ENCODE measurements at places on chromosomes 6 and 20.

- DNase-seq, result peak; percentile 84
Observed at GRCh38 chr6:108133594-108134179, 32.1 kb upstream of the NR2E1 start.

DNA sequence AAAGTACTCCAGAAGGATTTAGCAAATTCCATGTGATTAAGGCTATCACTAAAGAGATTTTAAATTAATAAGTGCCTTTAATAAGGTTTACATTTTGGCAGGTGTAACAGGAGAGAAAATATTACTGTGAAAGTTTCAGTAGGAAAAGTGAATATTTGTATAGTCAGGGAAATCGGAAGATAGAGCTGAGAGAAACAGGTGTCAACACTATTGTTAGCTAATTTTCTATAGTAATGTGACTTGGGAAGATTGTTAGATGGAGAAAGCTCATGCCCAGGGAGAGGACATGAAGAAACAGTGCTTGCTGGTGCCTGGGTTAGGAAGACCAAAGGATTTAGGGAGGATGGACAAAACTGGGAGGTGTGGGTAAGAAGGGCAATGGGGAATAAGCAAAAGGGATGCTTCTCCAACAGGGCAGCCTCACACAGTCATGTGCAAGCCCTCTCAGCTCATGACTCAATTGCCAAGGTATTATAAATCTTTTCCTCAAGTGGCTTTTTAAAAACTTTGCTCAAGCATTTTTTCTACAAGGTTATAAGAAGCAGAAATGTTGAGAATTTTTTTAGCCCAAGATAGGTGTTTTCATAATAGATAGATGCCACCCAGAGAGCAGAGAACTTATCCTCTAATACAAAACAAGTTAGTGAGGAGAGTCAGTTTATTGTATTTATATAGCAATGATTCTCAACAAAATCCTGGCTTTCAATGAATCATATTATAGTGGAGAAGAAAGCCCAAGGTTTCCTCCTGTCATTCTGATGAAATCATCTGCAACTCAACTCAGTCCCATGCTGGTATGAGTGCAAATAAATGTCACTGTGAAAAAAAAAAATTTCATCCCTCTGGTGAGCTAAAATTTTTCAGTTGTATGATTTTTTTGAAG is 325.2 kb upstream of the NT5E start:
- DNase-seq, result no peak

DNA sequence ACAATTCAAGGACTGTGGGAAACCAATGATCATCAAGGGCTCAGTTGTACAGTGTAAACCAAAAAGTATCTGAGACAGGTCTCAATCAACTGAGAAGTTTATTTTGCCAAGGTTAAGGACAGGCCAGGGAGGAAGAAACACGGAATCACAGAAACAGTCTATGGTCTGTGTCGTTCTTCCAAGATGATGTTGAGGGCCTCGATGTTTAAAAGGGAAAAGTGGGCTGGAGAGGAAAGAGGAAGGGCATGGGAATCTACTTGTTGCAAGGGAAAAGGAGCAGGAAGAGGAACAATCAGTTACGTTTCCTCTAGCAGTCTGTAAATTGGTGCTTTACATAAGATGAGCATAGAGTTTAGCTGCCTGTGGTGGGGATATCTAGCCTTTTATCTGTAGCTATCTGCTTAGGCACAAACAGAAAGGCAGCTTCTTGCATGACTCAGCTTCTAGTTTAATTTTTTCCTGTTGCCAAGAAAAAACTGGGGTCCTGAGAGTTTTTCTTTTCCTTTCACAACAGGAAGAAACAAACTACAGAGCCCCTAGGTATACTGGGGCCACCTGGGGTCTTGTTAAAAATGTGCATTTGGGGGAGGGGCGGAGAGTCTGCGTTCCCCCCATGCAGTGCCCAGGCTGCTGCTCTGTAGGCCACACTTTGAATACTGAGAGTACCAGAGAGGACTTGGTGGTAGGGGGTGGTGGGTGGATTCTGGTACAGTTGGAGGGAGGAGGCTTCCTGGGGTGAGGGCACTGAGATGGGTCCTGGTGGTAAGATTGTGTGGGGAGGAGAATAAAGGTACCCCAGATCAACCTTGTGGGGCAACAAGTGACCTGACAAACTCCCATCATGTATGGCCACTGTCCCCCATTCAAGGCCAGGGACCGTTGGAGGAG is 35.3 kb upstream of the EZR start:
- no peak for DNase-seq

- DNase-seq, result no peak
Observed at GRCh38 chr20:14866841-14867514, 529.6 kb upstream of the FLRT3 start.

GRCh38 chr6:115894426-115894992 is 166.2 kb downstream of the FRK start:
- no peak for DNase-seq

- DNase-seq, result no peak
Observed at GRCh38 chr6:22049002-22049401, 247.8 kb downstream of the PRL start.

GRCh38 chr6:53359843-53360092 is 11.0 kb upstream of the ELOVL5 start:
- DNase-seq, result no peak

DNA sequence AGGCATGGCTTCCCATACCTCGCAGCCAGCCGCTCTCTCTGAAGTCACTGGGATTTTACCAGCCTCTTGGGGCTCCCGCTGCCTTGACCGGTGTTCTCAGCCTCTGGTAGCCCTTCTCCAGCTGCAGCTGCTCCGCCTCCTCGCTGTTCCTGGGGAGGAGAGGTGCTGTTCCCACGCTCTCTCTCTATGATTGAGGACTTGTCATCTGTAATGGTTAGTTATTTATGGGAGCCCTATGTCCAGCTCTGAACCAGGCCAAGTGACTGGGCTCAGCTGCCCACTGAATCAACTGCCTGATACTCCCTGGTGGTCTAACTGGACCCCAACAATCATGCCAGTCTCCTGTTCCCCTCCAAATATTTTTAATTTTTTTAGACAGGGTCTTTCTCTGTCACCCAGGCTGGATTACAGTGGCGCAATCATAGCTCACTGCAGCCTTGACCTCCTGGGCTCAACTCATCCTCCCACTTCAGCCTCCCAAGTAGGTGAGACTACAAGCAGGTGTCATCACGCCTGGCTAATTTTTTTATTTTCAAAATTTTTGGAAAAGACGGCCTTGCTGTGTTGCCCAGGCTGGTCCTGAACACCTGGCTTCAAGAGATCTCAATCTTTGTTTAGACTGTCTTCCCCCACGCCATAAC is 4.8 kb upstream of the SLC4A11 start:
- no peak for DNase-seq

DNA sequence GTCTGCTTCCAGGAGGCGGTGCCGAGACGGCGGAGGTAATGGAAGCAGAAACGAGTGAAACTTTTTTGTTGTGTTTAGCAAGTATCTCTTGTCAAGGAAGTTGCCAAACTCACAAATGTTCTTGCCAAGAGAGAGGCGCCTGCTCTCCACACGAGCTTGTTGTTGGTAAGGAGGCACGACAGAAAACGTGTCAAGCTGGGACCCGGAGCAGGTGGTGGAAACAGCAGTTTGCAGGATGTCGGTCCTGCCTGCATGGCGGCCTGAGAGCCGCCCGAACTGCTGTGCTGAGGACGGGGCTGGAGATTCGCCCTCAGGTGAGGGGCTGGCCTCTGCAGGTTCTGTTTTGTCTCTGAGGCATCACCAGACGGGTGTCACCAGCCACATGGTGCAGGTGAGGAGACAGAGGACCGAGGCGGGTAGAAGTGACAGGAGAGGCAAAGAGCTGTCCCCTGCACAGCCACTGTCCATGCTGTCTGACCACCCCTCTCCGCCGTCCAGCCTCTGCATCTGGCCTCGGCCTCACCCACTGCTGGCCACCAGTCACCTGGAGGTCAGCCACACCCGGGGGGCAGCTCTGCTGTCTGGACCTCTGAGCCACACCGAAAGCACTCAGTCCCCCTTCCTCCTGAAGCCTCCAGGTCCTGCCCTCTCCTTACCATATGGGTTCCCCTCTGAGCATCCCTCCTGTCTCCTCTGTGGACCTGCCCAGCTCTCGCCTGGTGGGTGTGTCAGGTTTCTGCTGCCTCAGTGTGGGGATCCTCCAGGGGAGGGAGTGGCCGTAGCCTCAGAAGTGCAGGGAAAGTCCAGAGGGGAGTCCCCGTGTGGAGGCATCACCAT is 261.5 kb downstream of the TAF4 start:
- peak; percentile 48 for DNase-seq

DNA sequence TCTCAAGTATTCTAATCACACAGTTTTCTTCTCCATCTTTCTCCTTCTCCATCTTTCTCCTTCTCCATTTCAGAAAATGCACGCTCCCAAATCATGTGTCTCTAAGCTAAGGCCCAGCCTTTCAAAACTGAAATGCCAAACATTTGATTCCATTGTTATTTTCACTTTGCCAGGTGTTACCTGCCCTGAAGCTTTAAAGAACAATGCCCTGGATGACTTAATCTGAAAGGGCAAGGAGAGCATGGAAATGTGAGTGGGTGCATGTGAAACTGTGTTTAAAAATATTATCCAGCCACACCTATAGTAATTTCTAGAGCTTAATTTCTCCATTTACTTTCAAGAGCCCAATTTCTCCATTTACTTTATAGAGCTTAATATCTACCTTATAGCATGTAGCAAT is 42.4 kb upstream of the GCLC start:
- DNase-seq, result no peak

GRCh38 chr6:148064406-148065134 is 278.1 kb upstream of the SASH1 start:
- DNase-seq, result no peak

GRCh38 chr6:7214468-7214867 is 98.5 kb downstream of the SSR1 start:
- no peak for DNase-seq

DNA sequence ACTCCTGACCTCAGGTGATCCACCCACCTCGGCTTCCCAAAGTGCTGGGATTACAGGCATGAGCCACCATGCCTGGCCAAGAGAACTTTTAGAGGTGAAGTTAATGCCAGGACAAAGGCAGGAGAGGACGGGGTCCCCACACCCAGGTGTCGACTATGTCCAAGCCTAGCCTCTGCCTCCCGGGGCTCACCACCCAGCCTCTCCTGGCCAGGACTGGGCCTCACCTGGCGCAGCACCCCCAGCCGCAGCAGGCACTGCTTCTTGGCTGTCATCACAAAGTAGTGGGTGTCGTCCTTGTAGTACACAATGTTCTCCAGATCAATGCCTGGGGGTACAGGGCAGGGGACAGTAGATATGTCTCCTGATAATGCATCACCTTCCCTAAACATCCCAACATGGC is 4.2 kb downstream of the MICAL1 start:
- DNase-seq, result no peak

DNA sequence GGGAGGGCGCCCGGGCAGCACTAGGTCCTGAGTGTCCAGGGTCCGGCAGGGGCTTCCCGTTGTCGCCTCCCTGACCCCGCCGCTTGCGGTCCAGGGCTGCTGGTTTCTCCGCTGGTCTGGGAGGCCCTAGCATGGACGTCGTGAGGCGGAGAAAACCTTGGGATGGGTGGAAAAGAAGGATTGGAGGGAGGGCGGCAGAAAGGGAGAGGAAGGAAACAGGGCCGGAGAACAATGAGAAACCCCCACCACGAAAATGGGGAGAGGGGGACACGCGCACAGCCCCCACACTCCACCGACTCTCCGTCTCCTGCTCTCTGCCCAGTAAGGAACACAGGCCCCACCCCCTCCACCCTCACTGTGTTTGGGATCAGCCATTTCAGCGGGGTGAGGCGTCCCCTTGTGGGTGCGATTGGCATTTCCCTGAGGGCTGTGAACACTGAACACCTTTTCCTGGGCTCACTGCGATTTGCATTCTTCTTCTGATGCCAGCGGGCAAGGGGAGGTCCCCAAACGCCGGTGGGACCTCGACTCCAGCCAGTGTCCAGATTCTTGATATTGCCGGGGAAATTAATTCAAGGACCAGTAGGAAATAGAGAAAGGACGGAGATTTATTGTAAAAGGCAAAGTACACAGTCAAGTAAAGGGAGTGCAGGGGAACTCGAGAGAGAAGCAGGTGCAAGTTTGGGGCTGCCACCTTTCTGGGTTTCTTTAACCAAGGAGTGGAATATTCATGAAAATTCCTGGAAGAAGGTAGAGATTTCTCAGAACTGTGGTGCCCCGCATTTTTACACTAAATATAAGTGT is 3.3 kb upstream of the RAET1G start:
- DNase-seq, result peak; percentile 88

DNA sequence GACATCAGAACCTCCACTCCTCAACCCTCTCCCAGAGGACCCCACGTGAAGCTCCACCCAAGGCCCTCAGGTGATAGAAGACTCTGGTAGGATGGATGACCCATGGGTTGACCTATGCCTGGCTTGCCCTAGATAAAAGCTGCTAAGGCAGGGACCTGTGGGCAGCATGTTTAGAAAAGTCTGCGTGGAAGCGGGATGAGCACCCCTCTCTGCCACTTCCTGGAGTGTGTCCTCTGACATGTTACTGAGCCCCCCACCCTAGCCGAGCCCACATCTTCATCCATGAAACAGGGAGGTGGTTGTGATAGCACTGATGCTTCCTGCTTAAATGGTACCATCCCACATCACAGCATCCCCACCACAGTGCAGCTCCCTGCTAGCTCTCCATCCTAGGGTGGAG is 21.8 kb downstream of the MOCS1 start:
- no peak for DNase-seq

DNA sequence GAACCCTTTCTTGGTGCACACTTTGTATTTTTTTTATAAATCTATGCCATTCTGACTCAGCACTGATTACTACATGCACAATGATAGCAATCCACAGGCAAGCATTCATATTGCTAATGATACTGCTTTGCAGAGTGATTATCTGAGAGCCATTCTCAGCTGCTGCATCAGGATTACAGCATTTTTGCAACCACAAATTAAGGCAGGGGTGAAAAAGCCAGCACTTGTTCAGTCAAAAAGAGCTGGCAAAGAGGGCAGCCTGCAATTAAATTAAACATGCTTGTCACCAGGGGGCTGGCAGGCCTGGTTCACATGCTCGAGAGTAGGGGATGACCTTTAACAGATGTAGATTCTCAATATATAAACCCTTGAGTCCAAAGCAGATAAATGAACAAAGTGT is 40.7 kb upstream of the SLC17A4 start:
- DNase-seq, result no peak

DNA sequence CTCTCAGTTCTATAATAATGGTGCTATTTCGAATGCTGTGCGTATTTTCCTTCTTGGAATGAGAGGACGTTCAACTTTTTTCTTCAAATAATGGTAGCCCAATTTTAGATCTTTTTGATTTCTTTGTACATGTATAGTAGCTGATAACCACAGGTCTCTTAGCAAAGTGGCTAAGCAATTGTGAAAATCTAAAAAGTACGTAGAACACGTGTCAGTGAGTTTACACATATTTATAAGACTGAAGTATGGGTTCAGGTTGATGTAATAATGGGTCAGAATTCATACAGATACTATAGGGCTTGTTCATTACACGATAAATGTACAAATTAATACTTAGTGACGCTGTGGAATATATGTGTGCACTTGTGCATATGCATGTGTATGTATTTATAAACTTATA is 1.3 kb downstream of the SMIM13 start:
- DNase-seq, result no peak

- no peak for DNase-seq
Observed at GRCh38 chr20:62804021-62804626, 511 bp upstream of the OGFR start.

GRCh38 chr6:81682235-81682795 is 70.2 kb downstream of the TENT5A start:
- no peak for DNase-seq

GRCh38 chr20:62367136-62367632 is at the start of gene LAMA5:
Gene LAMA5 (minus strand): TSS chr20:62367312. CDS start chr20:62367245, 67 bp downstream.
- no peak for DNase-seq
